Neuronal stem cell (in vitro differentiated cells): ENCODE measurements at places on chromosomes 1 and 21.

DNA sequence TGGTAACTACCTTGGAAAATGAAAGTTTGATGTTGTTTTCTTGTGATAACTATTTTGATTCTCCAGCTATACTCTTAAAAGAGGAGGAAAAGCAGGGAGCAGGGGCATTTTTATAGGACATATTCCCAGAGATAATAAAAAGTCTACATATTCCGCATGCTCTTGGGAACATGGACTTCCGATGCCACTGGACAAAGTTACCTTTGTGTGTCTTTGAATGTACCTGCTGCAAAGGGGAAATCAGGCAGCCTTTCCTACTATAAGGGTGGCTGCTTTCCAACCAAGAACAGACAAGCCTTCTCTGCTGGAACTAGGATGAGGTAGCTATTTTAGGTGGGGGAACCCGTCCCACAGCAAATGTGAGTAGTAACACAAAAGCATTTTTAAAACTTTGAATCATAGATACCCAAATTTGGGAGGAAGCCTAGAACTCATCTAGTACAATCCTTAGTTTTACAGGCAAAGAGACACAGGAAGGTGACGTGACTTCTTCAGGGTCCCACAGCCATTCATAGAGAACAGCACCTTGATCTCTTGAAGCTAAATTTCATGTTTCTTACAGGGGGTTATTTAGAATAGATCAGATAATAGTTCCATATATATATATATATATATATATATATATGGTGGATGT, 179.9 kb downstream of the FASLG start:
- DNase-seq, result no peak

GRCh38 chr1:89641781-89642180, 8.9 kb downstream of the LRRC8C start:
- no peak for DNase-seq

DNA sequence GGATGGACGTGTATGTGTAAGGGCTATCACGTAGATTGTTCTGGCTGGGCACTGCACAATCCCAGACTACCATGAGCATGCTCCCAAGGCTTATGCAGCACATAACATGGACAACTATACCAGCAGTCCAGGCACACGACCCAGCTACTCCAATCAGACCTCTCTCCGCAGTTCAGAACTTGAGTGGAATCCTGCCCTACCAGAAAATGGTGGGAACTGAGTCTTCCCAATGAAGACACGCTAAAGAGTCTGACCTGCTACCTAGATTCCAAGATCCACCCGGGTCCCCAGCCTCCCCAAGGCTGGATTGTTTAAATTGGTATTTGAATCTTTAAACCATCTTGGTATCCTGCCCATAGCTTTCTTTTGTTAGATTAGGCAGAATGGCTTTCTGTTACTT, 251.3 kb upstream of the KAZN start:
- DNase-seq, result no peak

GRCh38 chr1:231094421-231094820, 54.4 kb upstream of the FAM89A start:
- no peak for DNase-seq

DNA sequence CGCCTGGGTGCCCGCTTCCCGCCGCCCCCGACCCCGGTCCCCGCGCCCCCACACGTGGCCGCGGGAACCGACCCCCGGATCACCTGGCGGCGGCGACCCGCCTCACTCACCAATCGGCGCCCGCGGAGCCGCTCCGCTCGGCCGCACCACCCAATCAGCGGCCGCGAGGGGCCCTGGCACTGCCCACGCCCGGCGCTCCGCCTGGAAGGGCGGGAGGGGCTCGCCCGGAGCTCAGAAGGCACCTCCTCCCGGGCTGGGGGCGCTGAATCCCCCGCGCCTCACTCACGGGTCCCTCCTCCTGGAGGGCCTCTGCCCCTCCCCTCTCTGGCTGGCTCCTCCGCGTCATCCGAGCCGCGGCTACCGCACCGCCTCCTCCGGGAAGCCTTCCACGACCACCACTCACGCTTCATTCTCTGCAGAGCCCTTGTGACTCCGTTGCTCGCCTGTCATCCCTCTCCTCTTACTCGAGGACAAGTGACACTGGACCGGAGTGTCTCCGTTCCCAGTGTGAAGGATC, 374 bp downstream of the SH2D5 start:
- peak; percentile 78 for DNase-seq

DNA sequence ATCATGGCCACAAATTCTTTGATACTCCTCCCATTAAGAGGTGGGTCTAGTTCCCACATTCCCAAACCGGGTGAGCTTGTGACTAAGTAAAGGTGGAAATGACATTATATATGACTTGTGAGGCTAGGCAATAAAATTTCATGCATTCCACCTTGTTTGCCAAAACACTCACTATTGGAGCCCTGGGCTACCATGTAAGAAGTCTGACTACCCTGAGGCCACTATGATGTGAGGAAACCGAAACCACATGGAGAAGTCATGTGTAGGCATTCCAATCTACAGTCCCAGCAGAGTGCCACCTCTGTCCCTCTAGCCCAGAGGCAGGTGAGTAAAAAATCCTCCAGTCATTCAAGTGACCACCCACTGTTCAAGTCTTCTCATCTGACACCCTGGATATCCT, 17.9 kb upstream of the SMG7 start:
- no peak for DNase-seq

GRCh38 chr1:81978945-81979344, 178.2 kb downstream of the ADGRL2 start:
- peak; percentile 55 for DNase-seq

DNA sequence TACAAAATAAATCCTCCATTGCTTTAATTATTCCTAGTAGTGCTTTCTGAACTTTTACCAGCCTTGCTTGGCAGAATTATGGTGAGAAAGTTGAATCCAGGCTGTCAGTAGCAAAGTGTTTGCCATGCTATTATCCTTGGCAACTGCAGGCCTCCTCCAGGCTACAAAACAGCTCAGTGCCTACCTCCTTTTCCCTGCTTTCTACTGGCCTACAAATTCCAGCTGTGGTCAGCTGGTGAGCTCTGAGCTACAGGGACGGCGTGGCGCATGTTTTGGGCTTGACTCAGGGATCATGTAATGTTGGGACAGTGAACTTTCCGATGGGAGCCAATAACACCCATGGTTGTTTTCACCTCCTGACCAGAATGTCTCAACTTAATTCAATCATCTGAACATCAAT, 456.1 kb upstream of the ADAMTS5 start:
- no peak for DNase-seq

DNA sequence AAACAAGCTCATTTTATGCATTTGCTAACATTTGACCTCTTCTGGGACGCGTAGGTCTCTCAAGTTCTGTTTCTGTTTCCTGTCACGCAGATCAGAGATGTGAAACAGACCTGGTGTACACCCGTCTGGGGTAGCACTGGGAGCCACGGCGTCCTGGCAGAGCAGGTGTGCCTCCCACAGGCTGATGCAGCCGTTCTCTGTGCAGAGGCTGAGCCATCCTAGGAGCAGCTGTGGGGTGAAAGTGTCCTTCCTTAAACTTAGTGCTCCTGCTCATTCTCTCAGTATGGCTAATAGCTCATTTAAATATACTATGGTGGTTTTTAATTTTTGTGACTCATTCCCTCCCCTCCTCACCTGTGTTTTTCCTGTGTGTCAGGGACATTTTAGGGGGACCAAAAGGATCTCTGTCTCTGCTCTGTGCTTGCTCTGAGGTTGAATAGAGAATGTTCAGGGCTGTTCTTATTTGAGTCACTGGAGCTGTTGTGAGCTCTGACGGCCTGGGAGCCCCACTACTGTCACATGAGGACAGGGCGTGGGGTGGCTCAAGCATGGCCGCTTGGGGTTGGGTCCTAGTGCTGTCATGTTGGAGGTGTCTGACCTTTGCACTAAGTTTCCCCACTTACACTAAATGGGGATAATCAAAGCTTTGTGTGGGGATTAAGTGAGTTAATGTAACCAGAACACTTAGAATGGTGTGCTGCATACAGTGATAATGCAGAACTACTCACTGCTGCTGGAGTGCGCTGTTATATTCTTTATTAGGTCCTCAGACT, 43.0 kb downstream of the GALNT2 start:
- no peak for DNase-seq

GRCh38 chr1:9110669-9111356, 18.1 kb downstream of the GPR157 start:
- peak; percentile 76 for DNase-seq

- DNase-seq, result peak; percentile 61
Observed at GRCh38 chr1:18597160-18598042, 33.2 kb upstream of the PAX7 start.

GRCh38 chr1:93584261-93585003, 97.2 kb downstream of the BCAR3 start:
- no peak for DNase-seq

GRCh38 chr1:152159144-152159543, at the start of gene RPTN:
RPTN (minus strand) TSS chr1:152159228; CDS start chr1:152157889, 1,339 bp downstream.
- DNase-seq, result no peak

- no peak for DNase-seq
Observed at GRCh38 chr1:11706292-11706691, 14.8 kb downstream of the DRAXIN start.

GRCh38 chr1:239775466-239775865, 316.2 kb upstream of the FMN2 start:
- no peak for DNase-seq

DNA sequence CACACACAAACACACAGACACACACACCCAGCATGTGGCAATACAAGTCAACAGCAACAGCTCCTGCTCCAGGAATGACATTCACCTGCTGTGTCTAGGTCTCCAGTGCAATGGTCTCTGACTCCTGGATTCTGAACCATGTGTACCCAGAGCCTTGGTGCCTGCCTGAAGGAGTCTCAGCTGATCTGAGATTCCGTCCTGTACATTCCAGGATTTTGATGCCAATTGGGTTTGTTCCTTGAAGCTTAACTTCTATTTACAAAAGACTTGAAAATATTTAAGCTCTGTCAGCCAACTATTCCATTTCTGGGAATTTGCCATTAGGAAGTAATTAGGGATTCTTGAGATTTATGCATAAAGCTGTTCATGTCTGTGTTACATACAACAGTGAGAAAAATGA, 85.4 kb upstream of the LRRC8D start:
- DNase-seq, result no peak

DNA sequence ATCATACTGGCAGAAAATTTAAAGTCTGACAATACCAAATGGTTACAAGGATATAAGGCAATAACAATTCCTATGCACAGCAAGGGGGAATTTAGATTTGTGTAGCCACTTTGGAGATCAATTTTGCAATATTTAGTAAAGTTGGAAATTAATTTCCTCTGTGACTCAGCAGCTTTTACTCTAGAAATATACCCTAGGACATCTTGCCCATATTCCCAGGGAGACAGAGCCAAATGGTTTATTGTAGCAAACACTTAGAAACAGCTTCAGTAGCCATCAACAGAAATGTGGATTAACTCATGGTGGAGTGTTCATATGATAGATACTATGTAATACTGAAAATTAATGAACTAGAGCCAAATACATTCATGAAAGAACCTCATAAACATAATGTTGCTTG, 104.6 kb downstream of the BACH1 start:
- no peak for DNase-seq

DNA sequence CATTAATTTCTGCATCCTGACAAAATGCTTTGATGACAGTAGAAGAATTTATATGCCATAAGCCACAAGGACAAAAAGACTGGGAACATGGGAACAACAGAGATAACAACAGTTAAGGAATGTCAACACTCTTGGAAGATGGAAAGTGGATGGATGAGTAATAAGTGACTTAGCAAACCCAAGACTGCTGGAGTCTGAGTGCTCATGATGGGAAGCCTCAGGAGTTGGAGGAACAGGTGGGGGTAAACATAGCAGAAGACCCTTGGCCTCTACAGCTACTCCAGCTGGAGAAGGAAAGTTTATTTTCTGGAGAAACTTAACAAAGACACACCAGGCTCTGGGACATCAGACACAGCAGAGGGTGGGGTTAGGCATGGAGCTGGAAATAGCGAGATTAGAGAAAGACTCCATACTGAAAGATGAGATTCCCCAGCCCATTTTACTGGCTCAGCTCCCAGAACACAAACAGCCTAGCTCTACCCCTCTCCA, 13.6 kb downstream of the G0S2 start:
- no peak for DNase-seq

DNA sequence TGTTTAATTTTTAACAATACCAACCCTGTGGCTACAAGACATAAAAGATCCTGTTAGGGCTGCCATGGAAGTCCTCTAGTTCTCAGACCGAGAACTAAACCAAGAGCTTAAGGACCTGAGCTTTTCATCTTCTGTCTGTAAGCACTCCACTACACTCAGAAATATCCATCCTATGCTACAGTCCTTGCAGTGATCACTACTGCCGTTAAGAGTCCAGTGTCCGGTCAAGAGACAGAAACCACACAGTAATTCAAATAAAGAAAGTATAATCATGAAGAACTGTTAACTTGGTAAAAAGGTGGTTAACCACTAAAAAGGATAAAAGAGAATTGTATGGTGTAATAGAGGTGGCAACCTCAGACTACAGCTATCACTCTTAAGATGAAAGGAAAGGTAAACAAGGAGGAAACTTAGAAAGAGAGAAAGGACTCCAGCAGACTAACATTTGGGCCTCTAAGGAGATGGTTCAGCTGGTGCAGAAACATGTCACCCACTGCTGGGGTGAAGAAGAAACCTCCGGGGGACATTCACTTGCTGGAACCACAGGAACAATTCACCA, 22.1 kb upstream of the PRDX6 start:
- no peak for DNase-seq

DNA sequence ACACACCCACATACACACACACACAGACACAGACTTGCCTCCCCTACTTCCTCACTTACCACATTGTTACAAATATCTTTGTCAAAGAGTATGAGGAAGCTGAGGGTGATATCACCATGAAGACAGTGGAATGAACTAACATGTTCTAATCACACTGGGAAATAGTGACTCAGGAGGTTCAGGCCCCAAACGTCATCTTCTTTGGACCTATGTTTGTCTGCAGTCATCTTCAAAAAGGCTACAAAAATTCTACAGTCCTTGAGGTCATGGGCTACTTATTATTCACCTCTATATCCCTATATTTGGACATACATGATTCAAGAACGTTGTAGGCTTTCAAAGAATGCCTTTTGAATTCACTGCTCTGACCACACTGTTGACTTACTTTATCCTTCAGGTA, 2.1 kb upstream of the LCE2C start:
- no peak for DNase-seq

GRCh38 chr1:91124290-91124985, 102.6 kb upstream of the ZNF644 start:
- DNase-seq, result no peak

DNA sequence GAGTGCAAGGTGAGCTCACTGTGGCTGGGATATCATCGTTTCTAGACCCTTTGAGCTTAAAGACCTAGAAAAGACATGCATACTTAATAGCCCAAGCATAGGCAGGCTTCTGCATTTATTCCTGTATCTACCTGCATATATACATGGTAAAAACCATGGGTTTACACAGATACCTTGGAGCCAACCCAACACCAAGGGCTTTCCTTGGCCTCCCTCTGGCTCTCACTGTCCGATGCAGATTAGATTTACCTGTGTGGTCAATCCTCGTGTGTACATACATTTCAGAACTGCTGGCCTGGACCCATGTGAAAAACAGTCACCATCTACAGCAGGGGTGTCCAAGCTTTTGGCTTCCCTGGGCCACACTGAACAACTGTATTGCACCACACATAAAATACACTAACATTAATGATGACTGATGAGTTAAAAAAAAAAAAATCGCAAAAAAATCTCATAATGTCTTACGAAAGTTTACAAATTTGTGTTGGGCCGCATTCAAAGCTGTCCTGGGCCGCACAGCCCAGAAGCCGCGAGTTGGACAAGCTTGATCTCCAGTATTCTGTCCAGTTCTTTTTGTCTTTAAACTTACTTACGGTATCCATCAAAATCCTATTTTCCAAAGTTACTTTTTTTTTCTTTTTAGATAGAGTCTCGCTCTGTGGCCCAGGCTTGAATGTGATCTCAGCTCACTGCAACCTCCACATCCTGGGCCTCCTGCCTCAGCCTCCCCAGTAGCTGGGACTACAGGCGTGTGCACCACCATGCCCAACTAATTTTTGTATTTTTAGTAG, 43.5 kb downstream of the WDR4 start:
- DNase-seq, result no peak
